ENCODE measurements at places on chromosomes 2 and 18.

- no peak for DNase-seq
Measured at GRCh38 chr2:152813351-152813750, 94.9 kb downstream of the ARL6IP6 start.

GRCh38 chr2:191631754-191632153, 46.2 kb upstream of the NABP1 start:
- no peak for DNase-seq

DNA sequence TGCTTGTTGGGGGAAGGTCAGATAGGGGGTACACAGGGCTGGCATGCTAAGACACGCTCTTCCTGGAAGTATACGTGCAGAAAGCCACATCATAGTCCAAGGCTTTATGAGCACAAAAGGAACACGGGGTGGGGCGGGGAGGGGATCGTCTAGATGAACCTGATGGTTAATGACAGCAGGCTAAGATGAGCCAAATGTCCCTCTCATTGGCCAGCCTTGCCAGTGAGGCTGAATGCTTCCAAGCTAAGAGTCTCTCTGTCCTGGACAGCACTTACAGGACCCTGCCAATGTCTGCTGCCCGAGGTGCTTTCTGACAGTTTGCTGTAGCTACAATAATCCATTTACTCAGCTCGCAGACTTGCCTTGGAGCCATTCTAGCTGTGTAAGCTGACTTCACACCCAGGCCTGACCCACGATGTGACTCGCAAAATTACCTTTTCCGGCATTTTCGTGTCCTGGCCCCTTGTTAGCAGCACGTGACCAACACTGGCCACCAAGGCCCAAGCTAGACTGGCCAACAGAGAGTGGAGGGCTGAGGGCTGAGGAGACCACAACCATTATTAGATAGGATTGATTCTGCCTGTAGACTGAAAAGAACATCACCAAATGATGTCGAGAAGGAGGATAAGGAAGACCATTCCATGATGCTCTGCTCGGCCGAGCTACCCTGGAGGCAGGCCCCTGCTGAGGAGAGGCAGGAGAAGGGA, 84.2 kb downstream of the MALT1 start:
- DNase-seq: no peak

GRCh38 chr2:64608867-64609226, 44.9 kb downstream of the SERTAD2 start:
- no peak for DNase-seq

DNA sequence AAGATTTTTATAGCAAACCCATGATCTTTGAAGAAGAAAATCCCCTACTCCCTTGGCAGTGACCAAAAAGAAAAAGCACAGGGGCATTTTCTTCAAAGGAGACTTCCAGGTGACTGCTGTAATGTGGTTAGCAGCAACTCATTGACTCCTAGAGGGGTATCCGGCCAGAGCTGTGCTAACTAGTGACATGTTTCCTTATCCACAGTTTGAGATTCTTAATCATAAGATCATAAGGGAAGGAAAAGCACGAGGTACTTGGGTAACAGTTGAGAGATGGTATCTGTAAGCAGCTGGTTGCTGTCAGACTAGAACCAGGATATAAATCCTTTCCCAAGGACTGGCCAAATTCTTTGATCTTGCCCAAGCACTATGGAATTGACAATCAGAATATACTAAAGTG, 124.7 kb downstream of the MREG start:
- DNase-seq: no peak

DNA sequence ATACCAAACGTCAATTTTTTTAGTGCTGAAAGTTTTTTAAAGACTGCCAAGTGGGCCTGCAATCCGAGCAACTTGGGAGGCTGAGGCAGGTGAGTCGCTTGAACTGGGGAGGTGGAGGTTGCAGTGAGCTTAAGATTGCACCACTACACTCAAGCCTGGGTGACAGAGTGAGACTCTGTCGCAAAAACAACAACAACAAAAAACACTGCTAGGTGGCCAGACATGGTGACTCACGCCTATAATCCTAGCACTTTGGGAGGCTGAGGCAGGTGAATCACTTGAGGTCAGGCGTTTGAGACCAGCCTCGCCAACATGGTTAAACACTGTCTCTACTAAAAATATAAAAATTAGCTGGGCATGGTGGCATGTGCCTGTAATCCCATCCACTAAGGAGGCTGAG, 202.8 kb upstream of the COPS8 start:
- DNase-seq: no peak

DNA sequence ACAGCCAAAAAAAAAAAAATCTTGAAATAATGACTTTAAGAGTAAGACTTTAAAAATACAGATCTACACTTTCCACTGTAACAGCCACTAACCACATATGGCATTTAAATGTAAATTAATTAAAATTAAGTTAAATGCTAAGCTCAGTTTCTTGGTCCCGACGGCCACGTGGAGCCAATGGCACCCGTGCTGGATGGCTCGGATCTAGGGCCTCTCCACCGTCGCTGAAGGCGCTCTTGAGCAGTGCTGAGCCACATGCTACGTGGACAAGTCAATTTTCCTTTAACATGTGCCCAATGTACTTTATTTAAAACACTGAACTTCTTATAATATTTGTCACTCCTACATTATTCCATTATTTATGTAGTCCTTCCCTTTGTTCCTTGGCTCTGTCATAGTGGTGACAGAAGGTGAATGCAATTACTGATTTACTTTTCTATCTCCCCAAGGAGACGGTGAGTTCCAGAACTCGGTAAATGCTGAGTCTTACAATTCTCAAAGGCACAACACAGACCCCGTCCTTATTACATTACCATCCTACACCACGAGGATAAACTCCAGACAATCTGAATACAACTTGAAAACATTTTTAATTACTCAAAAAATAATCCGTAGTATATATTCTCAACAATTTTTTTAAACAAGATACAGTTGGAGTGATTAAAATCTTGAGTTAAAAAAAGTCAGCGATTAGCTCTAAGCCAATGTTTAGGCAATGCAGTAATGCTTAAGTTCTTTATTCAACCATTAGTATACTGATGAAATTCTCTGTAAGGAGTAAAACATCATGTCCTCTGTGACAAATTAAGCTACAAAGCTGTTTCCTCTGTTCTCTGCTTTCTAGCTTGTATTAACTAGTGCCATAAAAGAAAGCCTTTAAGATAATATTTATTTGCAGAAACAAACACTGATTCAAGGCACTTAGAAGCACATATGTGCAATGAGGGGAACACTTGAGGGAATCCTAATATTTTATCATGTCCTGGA, 95.1 kb downstream of the AFF3 start:
- DNase-seq: no peak

All from CD4-positive, alpha-beta T cell treated with Interleukin-12 subunit alpha and Interleukin-12 subunit beta, for 1 hour (primary cell).